IPS DF 6.9 (cell line): ENCODE measurements at places on chromosomes 11 and 22.

- DNase-seq = no peak
These were observed 13.3 kb downstream of the ARHGAP1 start for GRCh38 chr11:46686886-46687795.

- DNase-seq = no peak
These were observed 27.6 kb downstream of the TREH start for GRCh38 chr11:118651820-118652219.

DNA sequence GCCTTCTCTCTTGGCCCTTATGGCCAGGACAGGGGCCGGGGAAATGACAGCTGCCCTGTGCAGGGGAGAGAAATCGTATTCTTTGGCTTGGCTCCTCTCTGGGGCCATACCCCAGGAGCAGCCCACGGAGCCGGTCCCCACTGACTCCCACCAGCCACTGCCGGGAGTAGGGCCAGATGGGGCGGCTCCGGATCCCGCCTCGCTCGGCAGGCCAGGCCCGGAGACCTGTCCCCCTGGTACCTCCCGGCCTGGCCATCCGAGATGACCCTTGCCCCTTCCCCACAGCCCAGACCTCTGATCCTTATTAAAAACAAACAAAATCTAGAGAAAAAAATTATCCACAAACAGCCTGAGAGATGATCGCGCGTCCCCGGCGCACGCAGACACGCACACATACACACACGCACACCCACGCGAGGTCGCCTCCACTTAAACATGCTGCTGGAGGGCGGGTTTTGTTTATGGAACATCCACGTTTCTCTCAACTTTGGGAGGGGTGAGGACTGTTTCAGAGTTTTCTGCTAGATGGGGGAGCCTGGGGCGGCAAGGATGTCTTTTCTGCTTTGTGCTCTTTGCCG lies 59.1 kb downstream of the IGLL1 start:
- DNase-seq = no peak

- no peak for DNase-seq
These were observed 16.7 kb downstream of the BCL9L start for GRCh38 chr11:118908901-118909618.

GRCh38 chr22:17319546-17319945 lies 49.7 kb upstream of the CECR2 start:
- no peak for DNase-seq

DNA sequence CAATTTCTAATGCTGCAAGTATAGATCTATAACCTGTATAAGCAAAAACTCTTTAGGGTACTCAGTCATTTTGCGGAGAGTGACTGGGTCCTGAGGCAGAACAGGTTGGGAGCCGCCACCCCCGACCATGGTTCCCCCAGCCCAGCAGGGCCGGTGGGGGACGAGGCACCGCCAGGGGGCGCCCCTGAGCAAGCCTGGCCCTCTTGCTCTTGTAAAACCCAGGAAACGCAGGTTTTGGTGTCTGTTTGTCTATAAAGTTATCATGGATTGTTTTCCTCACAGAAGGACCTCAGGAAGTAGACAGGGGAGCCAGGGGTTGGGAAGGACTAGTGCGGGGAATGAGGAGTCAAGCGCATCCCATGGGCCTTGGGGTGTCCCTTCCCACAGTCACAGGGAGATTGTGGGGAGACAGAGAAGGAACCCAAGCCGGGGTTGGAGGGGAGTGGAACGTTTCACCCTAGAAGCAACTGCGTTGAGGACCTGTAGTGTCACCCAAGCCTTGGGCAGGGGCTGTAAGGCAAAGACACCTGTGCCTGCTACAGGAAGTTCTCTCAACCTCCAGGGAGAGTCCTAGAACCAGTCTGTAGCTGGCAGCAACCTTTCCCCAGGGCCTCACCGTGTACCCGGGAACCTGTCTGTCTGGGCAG lies 26.4 kb downstream of the KCTD17 start:
- no peak for DNase-seq
